NCI-H1930 (cell line): ENCODE measurements at places on chromosomes 1 and 21.

DNA sequence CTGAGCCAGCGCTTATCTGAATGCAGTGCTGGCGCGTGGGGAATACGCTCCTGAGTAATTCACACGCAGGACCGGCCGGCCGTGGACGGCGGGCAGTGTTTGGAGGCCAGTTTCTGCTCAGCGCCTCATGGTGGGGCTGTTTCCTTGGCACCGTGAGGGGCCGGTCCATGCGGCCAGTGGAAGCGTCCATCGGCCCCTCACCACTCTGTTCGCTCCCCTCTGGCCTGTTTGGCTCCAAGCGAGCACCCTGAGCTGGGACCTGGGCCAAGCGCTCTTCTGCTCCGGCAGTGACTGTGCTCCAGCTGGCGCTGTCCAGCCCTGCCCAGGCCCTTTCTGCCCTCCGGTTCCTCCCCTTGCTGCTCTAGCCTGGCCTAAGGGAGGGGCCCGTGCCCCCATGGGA lies 16.3 kb upstream of the PLCH2 start:
- no peak for DNase-seq

- DNase-seq = no peak
Observed at GRCh38 chr1:93579891-93580290, 101.7 kb downstream of the BCAR3 start.

DNA sequence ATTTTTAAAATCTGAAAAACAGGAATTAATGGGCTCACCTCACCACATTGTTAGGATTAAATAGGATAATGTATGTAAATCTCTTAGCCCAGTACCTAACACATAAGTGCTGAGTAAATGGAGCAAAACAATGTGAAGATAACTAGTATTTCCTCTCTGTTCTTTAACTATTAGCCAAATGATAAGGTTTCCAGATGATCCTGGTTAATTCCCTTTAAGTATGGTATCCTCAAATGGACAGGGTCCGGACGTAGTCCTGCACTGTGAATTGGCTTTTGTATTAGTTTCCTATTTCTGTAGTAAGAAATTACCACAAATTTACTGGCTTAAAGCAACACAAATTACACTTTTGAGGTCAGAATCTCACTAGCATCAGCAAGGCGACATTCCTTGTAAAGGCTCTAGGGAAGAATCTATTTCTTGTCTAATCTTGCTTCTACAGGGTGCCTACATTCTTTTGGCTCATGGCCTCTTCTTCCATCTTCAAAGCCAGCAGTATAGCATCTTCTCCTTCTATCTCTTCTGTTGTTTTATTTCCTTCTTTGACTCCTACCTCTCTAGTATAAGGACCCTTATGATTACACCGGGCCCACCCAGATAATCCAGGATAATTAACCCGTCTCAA lies 17.1 kb downstream of the SCAF4 start:
- no peak for DNase-seq

- DNase-seq = no peak
Observed at GRCh38 chr21:42290505-42290904, 24.7 kb downstream of the TFF3 start.

DNA sequence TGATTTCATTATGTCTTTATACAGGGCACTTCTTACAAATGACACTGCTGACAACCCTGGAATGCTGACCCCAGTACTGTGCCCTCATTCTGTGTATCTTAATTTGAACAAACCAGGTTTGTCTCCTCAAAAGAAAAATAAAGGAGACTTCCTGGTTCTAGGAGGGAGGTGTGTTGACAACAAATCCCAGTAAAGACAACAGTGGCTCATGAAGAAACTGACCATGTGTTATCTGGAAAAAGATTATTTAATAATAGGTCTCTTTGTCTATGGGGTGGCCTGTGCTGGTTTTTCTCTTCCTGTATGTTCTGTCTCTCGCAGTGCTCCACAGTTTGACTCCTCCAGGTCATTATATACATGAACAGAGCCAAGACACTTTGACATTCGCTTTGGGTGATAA lies 454.6 kb downstream of the LMO4 start:
- DNase-seq = no peak

DNA sequence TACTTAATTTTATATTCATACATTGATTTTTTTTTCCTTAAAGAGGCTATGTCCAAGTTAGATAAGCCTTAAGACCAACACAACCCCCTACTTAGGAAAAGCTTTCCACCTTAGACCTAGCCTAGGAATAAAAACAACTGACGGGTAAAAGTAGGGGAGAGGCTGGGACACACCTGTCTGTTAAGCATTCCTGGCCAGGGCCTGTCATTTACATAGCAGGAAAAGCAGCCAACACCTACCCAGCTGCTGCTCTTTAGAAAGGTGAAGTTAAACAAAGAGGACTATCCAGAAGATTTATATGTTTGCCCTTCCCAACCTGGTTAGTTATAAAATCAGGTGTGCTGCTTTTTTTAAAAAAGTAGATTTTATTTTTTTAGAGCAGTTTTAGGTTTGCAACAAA lies 29.1 kb upstream of the SAMD13 start:
- DNase-seq = no peak

DNA sequence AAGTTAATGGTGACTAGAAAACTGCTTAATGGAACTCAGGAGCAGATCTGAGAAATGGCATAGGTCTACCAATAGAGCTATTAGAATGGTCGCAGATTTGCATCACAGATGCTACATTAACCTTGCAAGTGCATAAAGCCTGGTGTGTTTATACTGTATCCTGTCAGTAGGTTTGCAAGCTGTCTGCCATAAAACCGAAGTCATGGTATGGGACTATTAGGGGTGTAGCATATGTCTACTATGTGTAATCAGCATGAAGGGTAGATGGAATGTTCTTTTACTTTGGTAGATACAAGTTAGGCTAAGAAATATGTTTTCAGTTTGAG lies 574.2 kb upstream of the ADGRL2 start:
- DNase-seq = no peak

GRCh38 chr1:68791800-68792199 lies 294.9 kb upstream of the DEPDC1 start:
- DNase-seq = no peak

GRCh38 chr21:35399706-35400105 lies 350.6 kb upstream of the RUNX1 start:
- DNase-seq = no peak

DNA sequence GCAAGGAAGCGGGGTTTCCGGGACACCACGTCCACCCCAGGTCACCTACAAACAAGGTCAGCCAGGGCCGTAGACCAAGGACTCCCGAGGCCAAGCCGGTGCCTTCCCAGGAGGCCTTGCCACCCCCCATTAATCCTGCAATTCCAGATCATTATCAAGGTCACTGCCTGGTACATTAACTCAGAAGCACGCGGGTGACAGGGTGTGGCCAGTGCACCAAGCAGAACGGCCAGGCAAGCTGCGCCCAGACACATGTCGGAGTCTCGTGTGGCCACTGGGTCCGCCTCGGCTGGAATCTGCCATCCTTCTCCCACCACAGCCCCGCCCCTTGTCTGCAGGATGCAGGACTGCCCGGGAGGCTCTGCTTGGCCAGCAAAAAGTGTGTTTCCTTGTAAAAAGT lies 144.7 kb downstream of the PRDM16 start:
- no peak for DNase-seq

DNA sequence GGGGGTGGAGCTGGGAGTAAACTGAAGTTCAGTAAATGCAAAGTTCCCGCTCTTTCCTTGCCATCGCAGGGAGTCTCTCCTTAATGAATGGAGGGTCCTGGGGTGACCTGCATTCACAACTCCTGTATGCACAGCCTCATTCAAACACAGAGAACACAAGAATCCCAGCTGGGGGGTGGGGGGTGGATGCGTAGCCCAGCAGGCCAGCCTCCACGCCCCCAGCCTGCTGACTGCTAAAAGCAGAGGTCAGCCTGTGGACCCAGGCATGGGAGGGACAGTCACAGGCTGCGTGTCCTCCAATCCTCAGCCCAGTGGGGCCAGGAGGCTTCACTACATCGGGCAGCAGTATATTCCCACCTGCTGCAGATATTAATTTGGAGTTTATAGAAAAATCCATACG lies 263.1 kb downstream of the GRIK3 start:
- DNase-seq = no peak

- no peak for DNase-seq
Observed at GRCh38 chr1:172338295-172338735, 82.2 kb upstream of the C1orf105 start.

DNA sequence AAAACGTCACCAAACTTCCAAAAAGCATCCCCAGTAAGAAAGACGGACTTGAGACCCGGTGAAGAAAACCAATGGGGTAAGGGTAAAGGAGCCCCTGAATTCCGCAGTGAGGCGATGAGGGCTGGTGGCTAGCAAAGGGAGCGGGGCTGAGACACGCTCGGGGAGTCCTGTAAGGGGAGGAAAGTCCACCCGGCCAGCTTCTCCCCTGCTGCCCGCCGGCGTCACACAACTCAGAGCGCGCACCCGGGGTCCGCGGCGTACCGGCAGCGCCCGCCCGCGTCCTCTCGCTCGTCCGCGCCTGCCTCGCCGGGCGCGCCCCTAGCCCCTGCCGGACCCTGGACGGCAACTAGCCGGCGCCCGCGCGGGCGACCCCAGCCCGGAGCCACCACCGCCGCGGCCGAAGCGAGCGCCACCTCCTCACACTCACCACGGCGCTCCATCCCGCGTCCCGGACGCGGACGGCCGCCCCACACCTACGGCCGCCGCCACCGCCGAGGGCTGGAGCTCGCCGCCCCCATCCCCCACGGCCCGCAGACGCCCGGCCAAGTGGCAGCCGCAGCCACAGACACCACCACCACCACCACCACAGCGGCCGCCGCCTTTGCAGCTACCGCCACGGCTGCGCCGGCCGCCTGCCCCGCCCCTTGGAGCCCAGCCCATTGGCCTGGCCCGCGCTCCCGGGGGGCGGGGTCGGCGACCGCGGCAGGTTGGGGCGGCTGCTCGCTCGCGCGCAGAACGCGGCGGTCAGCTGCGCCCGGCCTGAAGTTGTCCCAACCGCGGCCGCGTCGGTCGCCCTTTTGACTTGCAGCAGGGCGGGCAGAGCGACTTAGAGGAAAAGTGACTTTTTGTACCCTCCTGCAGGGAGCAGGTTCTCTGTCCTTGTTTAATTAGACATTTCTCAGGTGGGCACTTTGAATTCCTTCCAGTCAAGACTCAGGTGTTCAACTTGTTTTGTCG lies 10.0 kb upstream of the ARHGAP29 start:
- peak; percentile 42 for DNase-seq

GRCh38 chr1:75203415-75204277 lies 69.5 kb downstream of the LHX8 start:
- DNase-seq = no peak

DNA sequence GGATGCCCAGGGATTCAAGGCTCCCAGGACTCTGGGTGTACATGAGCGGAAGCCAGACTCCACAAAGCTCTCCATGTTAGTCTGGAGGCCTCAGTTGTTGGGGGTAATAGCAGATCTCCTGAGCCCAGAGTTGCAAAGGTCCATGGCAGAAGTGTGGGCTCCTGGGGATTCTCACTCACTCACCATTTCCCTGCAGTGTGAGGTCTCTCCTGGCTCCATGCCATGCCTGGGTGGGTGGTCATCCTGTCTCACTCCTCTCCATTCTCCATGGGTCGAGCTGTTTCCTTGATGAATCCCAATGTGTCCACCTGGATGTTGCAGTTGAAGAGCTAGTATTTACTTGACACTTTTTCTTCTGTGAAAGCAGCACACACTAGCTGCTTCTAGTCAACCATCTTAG lies 156.8 kb upstream of the LRRC7 start:
- no peak for DNase-seq

- no peak for DNase-seq
Observed at GRCh38 chr1:89261926-89262515, 10.6 kb downstream of the GBP5 start.

DNA sequence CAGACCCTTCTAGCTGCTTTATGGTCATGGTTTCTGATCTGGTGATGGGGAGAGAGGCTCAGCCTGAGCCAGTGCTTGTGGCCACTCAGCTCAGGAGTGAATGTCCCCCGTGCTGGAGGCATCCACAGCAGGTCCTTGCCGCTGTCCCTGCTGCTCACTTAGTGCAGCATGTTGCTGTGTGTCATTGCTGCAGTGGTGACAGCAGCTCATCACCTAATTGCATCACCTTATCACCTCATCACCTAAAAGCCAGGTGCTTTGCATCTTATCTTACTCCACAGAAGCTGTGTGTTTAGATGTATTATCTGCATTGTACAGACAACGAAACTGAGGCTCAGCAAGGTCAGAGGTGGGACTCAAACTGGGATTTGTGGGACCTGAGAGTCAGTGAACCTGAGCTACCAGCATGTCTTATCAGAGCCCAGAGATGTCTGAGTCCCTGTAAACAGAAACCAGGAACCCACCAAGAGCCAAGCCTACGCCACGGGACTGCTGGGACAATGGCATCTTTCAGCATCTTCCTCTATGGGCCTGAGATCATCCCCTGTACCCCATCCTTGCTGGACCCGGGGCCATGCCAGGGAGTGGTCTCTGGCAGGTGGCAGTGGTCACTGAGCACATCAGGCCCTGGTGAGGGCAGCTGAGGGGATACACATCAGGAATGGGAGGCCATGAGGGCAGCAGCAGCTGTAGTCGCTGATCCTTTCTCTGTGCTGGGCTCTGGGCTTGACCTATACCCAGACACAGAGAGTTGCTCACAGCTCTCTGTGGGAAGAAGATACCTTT lies 6.5 kb downstream of the PODN start:
- DNase-seq = no peak

GRCh38 chr1:208524925-208525324 lies 280.7 kb upstream of the PLXNA2 start:
- DNase-seq = no peak

DNA sequence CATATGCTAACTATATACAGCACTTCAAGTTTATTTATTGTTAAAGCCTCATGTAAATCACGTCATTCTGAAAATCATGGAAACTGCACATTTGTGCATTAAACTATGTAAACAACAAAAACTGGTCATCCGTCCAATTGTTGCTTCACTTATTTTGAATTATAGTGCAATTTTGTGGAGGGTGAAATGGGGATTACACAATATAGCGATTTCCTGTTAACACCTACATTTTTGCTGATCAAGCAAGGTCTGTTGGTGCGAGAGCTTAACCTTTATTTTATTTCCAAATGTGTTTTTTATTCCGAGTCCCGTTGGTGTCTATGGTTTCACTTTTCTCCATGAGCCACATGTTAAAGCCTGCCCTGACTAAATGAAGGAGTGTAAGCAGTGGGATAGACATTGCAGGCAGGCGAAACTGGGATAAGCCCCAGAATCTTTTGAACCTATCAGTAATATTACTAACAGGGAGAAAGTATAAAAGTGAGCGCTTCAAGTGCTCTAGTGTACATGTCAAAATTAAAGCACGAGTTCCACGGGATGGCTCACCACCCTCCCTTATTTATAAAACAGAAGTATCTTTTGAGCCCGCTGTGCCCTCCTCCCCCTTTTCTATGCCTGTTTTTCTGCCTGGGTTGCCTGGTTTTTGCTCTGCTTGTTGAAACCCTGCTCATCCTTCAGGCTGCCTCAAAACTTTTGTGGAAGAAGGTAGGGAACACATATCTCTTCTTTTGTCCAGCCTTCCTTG lies 120.7 kb downstream of the NFIA start:
- no peak for DNase-seq

GRCh38 chr1:11134251-11134897 lies 34.7 kb upstream of the EXOSC10 start:
- DNase-seq = no peak

- no peak for DNase-seq
Observed at GRCh38 chr1:180232521-180233043, 2.5 kb downstream of the LHX4 start.
